ENCODE measurements at places on chromosomes 11 and 22. TPM values are rescaled to one million over a fixed set of nuclear protein-coding genes. Genes with fewer than 3 reads are reported as not detected.

The CEP126 gene
- 1.6 TPM for total RNA-seq

The SMPD1 gene
- 10.6 TPM for total RNA-seq

The MN1 gene
- 0.16 TPM for total RNA-seq

The ZNF214 gene
- total RNA-seq = not detected

The ANO3 gene
- not detected for total RNA-seq

The TNNT3 gene
- total RNA-seq = 4.9 TPM

The GGTLC2 gene
- not detected for total RNA-seq

All from activated CD8-positive, alpha-beta T cell treated with anti-CD3 and anti-CD28 coated beads for 36 hours (primary cell).